GM12864 (cell line): ENCODE measurements at places on chromosomes 1 and 21.

GRCh38 chr21:14616380-14617039, 70.4 kb upstream of the SAMSN1 start:
- DNase-seq: no peak

GRCh38 chr1:24286246-24287010, 32.7 kb upstream of the GRHL3 start:
- no peak for DNase-seq

DNA sequence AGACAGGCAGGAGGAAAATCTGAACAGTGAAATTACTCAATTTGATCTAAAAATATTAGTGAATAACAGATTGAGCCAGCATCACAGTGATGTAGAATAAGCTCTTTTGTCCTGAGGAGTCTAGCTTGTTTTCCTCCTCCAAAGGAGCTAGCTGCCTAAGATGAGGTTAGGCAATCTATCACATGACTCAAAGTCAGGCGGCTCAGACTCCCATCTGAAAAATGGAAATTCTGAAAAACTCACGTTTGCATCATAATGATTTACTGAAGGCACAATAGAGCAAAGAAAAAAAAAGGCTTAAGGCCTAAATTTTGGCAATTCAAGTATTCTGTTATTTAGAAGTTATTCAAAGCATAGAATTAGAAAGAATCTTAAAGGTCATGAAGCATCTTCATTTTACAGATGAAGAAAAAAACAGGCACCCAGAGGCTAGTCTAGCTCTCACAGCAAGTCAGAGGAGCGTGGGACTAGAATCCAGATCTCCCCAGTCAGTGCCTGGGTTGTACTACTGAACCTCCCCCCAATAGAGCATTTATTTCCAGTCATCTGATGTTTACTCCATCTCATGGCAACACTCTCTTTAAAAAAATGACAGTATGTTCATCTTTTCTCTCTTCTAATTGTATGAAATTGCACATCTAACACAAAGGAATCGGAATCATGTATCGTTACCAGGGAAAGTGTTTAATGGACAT, 62.5 kb upstream of the ATF3 start:
- DNase-seq: no peak

DNA sequence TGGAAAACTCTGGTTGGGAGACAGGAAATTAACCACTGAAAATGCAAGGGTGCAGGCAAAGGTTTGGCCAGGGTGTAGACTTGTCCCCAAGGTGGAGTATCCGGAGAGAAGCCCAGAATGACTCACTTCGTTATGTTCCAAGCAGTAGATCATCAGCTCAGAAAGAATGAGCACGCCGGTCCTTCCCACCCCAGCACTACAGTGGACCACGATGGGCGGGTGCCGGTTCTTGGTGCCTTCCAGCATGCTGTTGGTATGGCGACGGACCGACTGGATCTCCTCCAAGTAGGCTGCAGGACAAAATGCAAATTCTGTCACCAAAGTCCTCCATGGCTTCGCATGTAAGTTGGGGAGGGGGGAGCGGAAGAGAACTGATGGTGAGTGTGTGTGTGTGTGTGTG, 83.4 kb downstream of the SMYD2 start:
- no peak for DNase-seq

DNA sequence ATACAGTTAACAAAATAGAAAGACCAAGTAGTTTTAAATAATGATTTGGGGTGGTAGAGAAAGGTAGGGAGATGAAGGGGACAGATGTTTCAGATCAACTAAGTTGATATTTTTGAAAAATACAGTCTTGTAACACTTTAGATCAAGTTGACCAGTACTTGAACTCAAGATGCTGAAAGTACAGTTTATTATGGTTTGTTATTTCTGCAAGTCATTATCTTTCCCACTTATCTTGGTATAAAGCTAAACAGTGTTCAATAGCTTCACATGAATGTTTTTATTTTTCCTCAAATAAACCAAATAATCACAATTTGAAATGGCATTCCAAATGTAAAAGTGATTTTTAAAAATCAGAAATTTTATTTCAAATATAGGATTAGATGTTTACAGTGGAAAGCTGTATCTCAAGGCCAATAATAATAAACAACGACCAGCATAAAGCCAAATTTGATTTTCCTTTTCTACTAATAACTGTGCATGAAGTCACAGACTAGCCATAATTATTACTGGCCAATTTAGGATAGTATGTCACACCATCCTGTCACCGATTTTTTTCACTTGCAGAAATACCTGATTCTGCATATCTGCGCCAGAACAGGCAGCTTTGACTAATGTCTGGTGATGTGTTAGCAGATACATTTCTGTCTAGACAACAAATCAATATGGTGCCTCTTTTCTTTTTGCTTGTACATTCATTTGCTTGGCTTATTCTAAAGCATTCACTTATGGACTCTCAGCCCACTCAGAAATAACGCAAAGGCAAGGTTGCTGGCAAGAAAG, 320.2 kb downstream of the TM2D1 start:
- no peak for DNase-seq

DNA sequence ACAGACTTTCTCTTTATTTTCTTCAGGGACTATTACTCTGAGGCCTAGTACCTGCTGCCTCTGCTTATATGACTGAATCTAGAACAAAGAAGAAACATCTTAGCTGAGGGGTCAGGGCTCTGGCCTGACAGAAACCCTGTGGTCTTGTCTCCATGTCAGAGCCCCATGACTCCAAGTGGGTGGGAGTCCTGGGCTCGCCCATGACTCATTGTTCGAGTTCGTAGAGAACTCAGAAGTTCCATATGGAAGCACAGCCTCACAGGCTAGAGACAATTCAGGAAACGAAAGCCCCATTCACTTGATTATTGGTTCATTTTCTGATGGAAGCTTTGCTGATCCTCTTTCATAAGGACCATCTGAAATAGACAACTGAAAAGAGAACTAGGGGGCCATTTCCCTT, 73.2 kb downstream of the CD58 start:
- no peak for DNase-seq

DNA sequence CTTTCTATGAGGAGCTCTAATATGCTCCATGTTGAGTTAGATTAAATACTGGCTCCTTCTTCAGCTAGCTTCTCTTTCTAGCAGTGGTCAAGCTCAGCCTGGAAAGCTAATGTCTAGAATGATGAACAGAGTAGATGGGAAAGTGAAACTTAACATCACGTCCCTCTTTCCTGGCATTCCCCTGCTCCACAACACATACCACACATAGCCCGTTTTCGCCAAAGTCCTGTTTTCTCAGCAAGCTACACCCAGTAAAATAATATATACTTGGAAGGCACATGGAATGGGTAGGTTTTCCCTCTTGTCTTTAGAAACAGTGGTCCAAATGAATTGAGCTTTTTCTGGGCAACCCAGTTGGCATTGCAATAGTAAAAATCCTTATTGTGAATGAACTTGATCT, 3.8 kb downstream of the KRTAP27-1 start:
- DNase-seq: no peak

DNA sequence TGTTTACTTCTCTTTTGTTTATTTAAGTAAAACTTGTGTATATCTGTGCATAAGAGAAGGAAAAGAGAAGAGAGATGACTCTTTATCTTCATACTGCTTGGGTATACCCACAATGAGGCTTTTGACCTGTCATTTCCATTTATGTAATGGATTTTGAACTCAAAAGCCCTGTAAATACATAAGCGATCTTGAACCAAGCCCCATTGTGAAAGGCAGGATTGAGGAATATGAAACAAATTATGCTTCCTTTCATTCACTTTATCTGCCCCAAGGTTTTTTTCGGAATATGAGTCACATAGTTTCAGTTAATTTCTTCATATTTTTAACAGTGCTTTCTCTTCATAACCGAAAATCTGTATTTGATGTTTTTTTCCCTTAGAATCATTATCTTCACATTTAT, 21.4 kb downstream of the CNST start:
- DNase-seq: no peak

DNA sequence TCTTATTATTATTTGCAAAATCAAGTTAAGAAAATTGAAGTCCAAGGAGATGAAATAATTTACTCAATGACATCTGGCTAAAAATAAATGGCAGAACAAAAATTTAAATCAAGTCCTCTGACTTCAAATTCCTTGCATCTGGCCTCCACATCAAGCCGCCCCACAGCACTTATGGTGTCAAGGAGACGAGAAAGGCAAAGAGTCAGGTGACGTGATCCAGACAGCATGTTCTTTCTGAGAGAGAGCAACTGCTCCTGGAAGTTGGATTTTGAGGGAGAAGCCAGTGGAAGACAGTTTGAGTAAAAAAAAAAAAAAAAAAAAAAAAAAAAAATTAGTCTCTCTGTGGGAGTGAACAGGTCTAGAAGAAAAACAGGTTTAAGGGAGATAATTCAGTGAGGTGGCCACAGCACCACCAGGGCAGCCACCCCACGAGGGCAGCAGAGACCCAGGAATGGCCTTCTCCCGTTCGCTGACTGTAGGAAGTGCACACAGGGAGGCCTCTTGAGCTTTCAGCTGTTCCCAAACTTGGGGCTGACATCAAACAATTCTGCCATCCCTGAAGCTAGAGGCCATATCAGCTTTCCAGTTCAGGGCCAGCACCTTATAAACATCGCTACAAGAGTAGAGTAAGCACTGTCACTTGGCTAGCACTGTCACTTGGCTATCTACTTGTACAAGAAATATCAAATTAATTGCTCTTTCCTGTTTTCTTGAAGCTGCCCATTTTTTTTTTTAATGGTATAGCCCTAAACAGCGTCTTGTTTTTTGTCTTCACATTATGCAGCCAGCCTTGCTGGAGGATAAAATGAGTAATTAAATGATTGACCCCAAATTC, 7.8 kb downstream of the C1orf162 start:
- no peak for DNase-seq

DNA sequence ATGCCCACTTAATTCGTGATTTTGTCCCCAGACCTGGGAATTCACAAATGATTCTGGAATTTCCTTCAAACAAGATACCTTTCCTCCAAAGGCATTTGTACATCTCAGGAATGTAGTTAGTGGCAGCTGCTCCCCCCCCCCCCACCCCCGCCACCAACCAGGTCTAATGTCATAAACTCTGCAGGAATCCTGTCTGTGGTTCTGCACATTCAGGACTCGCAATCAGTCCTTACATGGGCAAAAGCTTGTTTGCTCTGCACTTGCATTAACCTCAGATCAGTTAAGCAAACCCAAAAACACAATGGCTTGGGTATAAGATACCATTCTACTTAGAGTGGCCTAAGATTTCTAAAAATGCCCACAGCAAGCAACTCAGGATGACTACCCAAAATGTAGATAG, 143.8 kb downstream of the TGFB2 start:
- no peak for DNase-seq

DNA sequence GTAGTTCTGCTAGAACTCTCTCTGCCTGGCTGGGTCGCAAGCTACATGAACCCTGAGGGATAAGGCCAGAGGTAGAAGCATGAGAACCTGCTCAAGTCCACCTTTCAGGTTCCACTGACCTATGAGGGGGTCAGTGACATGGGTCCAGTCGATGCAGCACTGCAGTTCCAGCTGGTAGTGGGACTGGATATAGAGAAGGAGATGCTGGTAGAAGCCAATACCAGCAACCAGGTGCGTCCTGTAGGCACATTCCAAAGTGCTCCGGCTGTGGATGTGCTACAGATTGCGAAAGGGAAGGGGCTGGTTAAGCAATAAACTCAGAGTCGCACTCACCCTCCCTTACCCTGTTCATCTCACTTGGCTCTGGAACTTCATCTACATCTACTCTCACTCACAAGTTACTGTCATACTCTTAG, 5.7 kb downstream of the SMG5 start:
- DNase-seq: no peak

GRCh38 chr1:8495928-8496401, 178.1 kb downstream of the SLC45A1 start:
- DNase-seq: no peak

GRCh38 chr1:191320062-191320461, 838.2 kb upstream of the RGS18 start:
- no peak for DNase-seq

GRCh38 chr1:64944913-64945312, 21.4 kb downstream of the JAK1 start:
- DNase-seq: no peak

GRCh38 chr1:92503926-92504285, 17.2 kb upstream of the GFI1 start:
- DNase-seq: no peak

DNA sequence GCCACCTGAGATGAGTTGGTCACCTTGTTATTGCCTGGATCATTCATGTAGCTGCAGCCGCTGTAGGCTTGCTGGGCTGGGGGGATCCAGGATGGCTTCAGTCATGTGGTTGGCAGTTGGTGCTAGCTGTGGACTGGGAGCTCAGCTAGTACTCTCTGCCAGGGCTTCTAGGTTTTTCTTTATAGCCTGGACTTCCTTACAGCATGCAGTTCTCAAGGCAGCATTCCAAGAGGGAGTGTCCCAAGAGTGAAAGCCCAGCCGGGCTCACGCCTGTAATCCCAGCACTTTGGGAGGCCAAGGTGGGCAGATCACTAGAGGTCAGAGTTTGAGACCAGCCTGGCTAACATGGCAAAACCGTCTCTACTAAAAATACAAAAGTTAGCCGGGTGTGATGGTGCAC, 23.7 kb upstream of the ACTL8 start:
- DNase-seq: no peak

DNA sequence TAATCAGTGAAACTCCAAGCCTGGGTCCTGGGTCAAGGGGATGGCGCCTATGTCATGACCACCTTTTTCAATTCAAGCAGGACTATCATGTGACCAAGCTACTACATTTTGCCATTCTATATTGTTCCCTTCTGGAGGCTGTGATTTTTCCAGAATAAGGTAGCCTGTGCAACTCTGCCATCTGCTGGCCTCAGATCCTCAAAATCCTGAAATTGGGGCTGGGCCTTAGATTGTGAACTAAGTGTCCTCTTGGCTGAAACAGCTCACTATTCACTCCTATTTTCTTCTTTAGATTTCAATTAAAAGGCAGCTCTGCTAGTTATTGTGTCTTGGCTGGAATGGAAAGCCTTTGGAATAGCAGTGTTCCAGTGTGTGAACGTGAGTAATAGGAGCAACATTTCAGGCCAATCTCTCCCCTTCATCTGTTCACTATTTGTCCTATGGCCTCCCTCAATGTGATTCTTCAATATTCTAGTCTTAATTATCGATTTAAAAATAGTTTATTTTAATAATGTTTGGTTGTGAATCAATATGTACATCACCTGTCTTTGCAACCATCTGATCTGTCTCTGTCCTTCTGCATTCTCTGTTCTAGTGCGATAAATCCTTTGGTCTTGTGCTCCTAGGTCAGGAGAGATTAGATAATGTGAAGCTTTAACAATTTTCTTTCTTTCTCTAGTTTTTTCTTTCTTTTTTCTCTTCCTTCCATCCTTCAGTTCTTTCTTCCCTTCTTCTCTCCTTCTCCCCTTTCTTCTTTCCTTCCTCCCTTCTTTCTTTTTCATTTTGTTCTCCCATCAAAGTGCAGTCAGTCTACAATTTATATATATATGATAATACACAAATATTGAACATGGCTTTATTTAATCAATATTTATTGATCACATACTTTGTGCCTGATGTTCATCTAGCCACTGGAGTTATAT, 69.8 kb downstream of the CR1 start:
- DNase-seq: no peak

- DNase-seq: peak; percentile 57
Observed at GRCh38 chr1:168466092-168466713, 77.6 kb downstream of the XCL2 start.

GRCh38 chr1:156748670-156749418, 2.6 kb downstream of the HDGF start:
- DNase-seq: no peak

GRCh38 chr1:223250632-223251015, 107.6 kb upstream of the TLR5 start:
- DNase-seq: no peak

- DNase-seq: no peak
Observed at GRCh38 chr21:44006656-44007055, 5.5 kb upstream of the TRAPPC10 start.

GRCh38 chr1:186845576-186846210, 16.9 kb downstream of the PLA2G4A start:
- no peak for DNase-seq

- no peak for DNase-seq
Observed at GRCh38 chr1:69459244-69459643, 108.5 kb upstream of the LRRC7 start.
